Esophagus squamous epithelium (tissue), 5 donors: ENCODE measurements at places on chromosomes 6 and 20.

DNA sequence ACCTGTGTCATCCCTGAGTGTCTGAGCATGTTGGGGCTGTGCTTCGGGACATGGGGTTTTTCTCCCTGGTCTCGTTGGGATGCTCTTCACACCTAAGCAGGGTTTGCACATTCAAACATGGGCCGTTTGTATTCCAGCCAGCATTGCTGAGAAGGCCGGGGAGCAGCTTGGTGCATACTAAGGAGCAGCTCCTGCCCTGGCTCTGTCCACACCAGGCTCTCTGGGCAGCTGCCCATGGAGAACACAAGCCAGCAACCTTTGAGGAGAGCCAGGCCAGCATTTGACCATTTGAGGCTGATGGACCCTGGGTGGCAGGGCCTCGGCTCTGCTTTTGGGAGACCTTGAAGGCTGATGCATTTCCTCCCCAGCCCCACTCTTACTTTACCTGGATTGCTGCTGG lies 92.1 kb downstream of the PHACTR3 start:
- no peak for DNase-seq

DNA sequence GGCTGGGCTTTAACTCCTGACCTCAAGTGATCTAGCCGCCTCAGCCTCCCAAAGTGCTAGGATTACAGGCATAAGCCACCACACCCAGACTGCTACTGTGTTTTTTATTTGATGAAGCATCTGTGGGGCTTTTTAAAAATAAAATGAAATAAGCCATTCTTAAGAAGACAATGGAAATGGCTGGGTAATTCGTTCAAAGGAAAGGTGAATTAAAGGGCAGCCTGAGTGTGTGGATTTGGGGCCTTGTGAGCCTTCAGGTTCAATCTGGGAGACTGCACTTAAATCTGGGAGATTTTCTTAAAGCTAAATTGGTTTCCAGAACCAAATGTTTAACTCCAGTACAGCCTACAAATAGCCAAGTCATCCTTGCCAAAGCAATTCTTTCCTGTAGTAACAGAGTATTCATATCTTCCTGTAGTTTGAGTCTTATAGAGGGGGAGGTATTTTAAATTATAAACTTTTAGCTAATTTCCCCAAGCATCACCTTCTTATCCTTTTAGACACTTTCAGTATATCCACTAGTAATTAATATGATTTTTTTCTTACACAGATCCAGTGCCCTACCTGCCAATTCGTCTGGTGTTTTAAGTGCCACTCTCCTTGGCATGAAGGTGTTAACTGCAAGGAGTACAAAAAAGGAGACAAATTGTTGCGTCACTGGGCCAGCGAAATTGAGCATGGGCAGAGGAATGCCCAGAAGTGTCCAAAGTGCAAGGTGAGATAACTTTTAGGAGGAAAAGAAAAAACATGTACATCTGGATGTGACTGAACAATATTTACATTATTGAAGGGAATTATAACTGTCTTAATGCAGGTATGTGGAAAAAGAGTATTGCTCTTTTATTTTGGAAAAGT lies 95.4 kb downstream of the RNF217 start:
- DNase-seq: no peak

DNA sequence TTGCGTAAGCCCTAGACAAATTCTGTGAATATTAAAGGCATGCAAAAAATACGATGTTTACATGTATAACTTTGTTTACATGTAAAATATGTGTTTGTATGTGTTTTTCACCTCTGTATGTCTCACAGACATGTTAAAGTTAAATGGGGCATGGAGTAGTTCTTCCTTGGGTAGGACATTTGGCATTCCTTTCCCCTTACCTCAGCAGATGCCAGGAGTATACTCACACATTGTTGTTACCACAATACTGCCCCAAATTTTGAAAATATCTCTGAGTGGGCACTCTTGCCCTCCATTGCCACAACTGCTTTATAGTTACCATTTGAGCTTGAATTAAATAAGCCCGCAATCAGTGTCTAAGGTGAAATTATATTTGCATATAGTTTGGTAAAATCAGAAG lies 147.5 kb downstream of the MYO6 start:
- no peak for DNase-seq

DNA sequence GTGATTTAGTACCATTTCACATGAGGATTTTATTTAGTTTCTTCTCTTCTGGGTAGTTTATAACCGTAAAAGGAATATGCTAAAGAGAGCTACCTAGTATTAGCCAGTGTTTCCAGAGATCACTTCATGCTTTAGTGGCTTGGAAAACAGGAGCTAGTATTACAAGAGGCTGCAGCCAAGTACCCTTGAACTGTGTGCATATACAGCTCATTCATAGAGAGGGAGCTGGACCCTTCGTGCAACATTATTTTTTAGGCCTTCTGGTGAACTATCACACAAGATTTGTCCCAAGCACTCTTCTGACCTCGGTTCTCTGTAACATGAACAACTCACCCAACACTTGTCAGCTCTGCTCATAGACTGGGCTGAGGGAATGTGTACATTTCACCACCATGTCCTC lies 74.9 kb upstream of the RIN2 start:
- DNase-seq: no peak

DNA sequence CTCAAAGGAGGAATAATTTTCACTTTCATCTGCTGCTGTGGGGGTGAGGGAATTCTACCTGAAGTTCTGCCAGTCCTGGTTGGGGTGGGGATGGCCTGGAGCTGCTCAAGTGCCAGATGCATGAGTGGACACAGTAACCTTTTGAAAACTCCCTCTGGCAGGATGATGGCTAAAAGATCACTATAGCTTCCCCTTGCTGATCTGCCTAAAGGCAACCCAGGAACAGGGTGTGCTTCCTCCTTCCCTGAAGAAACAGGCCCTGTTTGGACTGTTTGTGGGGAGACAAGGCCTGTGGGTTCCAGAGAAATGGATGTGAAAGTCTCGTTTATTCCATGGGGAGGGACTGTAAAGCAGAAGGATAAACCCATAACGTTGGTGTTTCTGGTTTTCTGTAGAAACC lies 176.9 kb downstream of the DTNBP1 start:
- no peak for DNase-seq

DNA sequence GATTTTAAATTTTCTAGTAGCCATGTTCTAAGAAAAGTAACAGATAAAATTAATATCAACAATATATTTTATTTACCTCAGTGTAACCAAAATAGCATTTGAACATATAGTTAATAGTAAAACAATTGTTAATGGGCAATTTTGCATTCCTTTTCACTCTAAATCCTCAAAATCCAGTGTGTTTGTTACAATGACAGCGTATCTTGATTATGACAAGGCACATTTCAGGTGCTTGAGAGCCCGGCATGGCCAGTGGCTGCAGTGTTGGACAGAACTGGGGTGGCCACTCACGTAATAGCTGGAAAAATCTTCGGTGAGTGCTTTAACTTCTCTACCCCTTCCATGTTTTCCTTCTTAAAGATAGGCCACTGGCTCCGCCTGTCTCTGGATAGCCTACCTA lies 248.0 kb upstream of the RREB1 start:
- no peak for DNase-seq

DNA sequence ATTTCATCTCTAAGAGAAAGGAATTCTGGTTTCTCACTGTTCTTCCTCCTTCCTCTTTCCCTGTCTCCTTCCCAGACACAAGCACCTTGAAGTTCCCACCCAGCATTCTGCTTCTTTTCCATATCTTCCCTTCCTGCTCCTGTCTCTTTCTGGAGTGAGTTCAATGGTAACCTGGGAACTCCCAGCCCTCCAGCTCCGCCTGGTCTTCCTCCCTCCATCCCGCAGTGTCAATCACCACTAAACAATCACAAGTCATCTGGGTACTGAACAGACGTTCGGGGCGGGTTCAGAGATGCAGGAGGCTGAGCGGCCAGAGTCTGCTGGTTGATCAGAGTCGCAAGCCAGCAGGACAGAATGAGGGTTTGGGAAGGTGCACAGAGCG lies 7.7 kb downstream of the TTBK1 start:
- DNase-seq: no peak

DNA sequence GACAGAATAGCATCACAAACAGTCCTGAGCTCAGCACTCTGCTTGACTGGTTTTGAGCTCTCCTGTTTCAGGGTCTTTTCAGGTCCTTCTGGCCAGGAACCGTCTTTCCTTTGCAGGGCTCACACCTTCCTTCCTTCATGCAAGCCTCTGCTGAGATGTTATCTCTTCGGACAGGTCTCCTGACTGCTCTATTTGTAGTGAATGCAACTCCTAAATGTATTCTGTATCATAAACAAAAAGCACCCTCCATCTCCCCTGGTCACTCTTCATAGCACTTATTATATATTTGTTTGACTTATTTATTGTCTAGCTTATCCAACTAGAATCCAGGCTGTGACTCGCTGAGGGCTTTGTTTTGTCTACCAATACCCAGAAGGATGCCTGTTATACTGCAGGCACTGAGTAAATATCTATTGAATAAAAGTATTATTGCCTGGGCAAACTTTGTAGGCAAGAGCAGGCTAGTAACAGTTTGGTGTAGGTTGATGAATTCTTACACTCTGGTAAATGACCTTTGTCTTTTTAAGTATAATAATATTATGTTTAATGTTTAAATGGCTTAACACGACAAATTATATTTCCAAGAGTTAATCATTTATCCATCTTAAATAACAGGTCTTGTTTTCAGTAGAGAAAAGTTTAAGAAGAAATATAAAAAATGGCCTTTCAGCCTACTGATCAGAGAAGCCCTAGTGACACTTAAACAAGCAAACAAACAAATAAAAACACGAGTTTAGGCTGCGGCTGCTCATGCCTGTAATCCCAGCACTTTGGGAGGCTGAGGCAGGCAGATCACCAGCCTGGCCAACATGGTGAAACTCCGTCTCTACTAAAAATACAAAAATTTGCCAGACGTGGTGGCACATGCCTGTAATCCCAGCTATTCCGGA lies 199.7 kb downstream of the BCAS1 start:
- no peak for DNase-seq

GRCh38 chr6:129186988-129187387 lies 304.1 kb downstream of the LAMA2 start:
- no peak for DNase-seq

- DNase-seq: no peak
Measured at GRCh38 chr6:31156641-31157040, 961 bp downstream of the CCHCR1 start.

- DNase-seq: no peak
Measured at GRCh38 chr6:20312606-20313005, 89.1 kb upstream of the E2F3 start.

- DNase-seq: no peak
Measured at GRCh38 chr6:118659513-118660217, 8.3 kb upstream of the CEP85L start.
